ENCODE measurements at places on chromosomes 13 and 19.

GRCh38 chr19:4455719-4456475 is 1.7 kb downstream of the UBXN6 start:
- DNase-seq: no peak

DNA sequence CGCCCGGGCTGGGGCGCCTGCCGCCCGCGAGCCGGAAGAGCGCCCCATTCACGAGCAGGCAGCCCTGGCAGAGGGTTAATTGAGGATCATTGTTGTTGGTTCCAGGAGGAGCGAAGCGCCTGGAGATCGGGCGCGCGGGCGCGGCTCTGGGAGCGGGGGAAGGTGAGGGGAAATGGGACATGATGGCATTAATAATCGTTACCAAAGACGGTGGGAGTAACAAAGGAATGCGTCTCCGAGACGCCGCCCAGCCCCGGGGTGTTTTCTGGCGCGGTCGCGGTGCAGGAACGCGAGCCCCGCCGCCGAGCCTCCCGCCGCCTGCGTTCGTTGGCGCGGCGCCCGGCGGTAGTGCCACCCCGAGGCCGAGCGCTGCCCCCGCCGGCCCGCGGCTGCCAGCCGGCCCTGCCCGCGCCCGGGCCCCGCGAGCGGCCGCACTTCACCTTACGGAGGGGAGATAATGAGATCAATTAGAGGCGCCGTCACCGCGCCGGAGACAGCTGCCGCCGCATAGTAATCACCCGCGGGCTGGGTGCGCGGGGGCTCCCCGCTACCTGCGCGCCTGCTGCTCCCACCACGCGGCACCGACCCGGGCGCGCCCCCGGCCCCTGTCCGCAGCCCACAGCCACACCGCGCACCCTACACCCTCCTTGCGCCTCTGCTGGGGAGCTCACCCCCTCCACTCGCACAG is 2.8 kb downstream of the ZNF536 start:
- peak; percentile 19 for DNase-seq

- DNase-seq: no peak
Observed at GRCh38 chr13:87536899-87537298, 134.3 kb upstream of the SLITRK5 start.

- no peak for DNase-seq
Observed at GRCh38 chr19:12838182-12838885, at the start of gene MAST1. MAST1 (plus strand) TSS chr19:12838515; CDS start chr19:12838573, 58 bp downstream.

DNA sequence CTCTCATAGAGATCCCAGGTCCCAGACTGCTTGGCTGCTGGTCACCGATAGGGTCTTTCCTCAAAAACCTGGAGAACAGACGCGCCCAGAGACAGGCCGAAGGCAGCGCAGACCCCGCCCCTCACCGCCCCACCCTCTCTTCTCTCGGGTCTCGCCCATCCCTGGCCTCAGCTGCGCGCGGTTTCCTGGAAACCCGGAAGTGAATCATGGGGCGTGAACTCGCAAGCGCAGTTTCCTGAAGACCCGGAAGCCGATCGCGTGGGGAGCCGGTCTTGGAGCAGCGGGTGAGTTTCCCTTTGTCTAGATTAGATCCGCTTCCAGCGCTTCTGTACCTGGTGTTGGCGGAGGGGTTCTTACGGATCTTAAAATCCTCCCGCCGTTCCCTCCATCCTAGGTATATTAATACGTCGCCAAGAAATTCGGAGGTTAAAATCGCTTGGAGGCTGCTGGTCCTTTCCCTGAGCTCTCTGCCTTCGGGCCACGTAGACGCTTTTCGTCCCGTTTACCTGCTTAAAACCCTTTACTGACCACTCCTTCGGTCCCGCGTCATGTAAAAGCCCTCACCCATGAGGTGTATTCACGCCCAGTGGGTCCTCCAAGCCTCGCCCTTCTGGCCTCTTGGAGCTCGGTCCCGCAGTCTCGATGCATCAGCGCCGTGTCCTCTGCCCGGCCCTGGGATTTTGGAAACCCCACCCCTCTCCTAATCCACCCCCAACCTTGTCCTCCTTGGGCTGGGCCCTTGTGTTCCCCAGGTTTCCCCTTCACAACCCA is at the start of gene ZNF578:
TSS of gene ZNF578 (plus strand) at position 230 of the 771 bp plus-strand sequence. CDS start 48,293 bp downstream, outside the sequence.
- DNase-seq: peak; percentile 55

DNA sequence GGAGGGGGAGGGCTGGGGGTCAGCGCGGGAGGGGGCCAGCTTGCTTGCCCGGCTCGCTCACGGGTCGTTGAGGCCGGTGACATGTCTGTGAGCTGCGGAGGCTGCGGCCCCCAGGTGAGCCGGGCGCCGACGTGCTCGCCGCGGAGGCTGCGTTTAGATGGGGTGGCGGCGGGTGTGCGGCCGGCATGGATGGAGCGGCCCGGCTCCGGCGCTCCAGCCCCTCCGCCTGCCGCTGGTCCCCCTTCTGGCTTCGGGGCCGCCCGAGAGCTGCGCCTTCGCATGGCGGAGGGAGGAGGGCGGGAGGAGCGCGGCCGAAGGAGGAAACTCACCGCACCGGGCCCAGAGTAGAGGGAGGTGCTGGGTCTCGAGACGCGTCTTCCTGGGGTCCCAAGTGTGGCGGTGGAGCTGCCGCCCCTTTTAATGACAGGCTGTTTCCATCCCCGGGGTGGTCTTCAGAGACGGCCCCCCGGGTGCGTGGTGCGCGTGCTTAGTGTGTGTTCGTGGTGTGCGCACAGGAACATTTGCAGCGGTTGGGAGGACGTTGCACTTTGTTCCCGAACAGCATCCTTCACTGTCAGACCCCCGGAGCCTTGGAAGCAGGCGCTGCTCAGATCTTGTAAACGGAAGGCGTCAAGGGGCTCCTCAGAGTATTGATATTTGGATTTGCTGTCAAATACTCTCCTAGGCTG is at the start of gene AKAP11:
TSS of gene AKAP11 (plus strand) at position 38 of the 689 bp plus-strand sequence. CDS start 14,197 bp downstream, outside the sequence.
- DNase-seq: peak; percentile 38

GRCh38 chr13:36414461-36414860 is 17.8 kb upstream of the CCNA1 start:
- no peak for DNase-seq

GRCh38 chr13:21608961-21609360 is 5.0 kb upstream of the MICU2 start:
- DNase-seq: no peak

GRCh38 chr19:5186293-5187050 is 154.1 kb downstream of the PTPRS start:
- DNase-seq: no peak

DNA sequence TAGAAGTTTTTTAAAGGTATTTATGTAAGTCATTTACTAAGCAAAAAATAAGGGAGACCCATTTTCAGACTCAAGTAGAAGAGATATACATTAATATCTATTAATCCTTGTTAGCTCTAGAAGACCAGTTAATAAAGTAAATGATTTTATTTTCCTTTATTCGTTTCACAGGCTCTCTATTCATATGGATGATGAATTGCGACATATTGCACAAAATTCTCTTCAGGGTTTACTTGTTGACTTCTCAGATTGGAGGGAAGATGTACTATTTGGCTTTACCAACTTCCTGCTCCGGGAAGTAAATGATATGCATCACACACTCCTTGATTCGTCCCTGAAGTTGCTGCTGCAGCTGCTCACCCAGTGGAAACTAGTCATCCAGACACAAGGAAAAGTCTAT is 139.3 kb downstream of the FRY start:
- DNase-seq: no peak

DNA sequence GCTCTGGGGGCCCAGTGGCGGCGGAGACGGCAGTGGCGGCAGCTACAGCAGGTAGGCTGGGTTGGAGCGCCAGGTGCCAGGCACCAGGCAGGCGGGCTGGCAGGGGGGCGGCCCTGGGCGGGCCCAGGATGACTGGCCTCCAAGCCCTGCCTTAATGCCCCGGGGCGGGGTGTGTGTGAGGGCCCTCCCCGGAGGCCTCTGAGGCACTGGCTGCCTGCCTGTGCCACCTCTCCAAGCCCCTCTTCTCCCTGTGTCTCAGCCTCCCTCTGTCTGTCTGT is at the start of gene KLK11:
TSS of gene KLK11 (minus strand) at position 63 of the 278 bp plus-strand sequence. CDS start 985 bp downstream, outside the sequence.
- DNase-seq: no peak

- DNase-seq: no peak
Observed at GRCh38 chr19:47475465-47475864, 3.8 kb upstream of the SLC8A2 start.

DNA sequence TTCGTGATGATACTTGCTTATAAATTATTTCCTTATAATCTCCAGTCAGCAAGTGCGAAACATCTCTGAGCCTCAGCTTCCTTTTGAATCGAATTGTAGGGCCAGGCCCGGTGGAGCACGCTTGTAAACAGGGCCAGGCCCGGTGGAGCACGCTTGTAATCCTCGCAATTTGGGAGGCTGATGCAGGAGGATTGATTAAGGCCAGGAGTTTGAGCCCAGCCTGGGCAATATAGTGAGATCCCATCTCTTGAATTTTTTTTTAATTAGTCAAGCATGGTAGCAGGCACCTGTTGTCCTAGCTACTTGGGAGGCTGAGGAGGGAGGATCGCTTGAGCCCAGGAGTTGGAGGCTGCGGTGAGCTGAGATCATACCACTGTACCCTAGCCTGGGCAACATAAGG is 116.2 kb upstream of the MCF2L start:
- DNase-seq: no peak

GRCh38 chr13:47250146-47250545 is 353.3 kb upstream of the HTR2A start:
- DNase-seq: no peak

GRCh38 chr19:35939307-35940077 is 3.3 kb downstream of the LRFN3 start:
- DNase-seq: no peak

GRCh38 chr19:55257461-55258420 is 1.1 kb downstream of the PPP6R1 start:
- no peak for DNase-seq

GRCh38 chr13:38819053-38819452 is 132.2 kb downstream of the FREM2 start:
- peak; percentile 18 for DNase-seq

- no peak for DNase-seq
Observed at GRCh38 chr13:72782717-72783116, 784 bp downstream of the PIBF1 start.

GRCh38 chr19:40240332-40240731 is 13.8 kb upstream of the CCNP start:
- no peak for DNase-seq

DNA sequence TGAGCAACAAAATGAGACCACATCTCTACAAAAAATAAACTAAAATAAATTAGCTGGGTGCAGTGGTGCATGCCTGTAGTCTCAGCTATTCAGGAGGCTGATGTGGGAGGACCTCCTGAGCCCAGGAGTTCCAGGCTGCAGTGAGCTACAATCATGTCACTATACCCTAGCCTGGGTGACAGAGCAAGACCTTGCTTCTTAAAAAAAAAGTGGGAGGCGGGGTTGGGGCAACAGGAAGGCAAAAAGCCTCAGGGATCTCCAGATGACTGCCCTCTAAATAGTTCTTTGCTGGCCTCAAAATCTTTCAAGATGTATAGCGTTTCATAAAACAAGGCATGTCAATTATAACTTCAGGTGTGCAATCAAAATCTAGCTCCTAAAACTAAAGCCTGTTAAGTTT is 18.5 kb downstream of the CEACAM8 start:
- no peak for DNase-seq

GRCh38 chr13:113771709-113772331 is 12.8 kb downstream of the TMEM255B start:
- no peak for DNase-seq

DNA sequence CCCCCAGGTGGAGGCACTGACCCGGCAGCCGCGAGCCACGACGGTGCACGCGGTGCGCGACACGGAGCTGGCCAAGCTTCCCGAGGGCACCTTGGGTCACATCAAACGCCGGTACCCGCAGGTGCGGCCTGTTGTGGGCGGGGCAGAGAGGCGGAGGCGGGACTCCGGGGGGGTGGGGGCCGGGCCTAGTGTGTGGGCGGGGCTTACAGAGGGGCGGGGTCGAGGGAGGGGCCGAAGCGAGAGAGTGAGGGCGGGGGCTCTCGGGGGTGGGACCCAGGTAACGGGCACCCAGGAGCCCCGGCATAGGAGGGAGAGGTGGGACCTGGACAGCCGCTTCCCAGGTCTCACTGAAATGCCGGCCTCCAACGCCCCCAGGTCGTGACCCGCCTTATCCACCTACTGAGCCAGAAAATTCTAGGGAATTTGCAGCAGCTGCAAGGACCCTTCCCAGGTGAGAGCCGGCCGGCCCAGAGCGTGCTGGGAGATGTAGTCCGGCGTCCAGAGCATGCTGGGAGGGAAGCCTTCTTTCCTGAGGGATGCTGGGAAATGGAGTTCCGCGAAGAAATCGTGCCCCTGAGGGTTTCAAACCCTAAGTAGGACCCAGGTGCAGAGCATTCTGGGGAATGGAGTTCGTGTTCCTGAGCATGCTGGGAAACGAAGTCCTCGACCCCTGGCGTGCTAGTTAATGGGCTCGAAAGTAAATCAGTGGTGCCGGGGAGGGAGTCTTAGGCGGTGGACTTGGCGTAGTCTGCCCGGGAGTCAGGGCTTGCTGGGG is 15.7 kb downstream of the PNPLA6 start:
- peak; percentile 15 for DNase-seq

DNA sequence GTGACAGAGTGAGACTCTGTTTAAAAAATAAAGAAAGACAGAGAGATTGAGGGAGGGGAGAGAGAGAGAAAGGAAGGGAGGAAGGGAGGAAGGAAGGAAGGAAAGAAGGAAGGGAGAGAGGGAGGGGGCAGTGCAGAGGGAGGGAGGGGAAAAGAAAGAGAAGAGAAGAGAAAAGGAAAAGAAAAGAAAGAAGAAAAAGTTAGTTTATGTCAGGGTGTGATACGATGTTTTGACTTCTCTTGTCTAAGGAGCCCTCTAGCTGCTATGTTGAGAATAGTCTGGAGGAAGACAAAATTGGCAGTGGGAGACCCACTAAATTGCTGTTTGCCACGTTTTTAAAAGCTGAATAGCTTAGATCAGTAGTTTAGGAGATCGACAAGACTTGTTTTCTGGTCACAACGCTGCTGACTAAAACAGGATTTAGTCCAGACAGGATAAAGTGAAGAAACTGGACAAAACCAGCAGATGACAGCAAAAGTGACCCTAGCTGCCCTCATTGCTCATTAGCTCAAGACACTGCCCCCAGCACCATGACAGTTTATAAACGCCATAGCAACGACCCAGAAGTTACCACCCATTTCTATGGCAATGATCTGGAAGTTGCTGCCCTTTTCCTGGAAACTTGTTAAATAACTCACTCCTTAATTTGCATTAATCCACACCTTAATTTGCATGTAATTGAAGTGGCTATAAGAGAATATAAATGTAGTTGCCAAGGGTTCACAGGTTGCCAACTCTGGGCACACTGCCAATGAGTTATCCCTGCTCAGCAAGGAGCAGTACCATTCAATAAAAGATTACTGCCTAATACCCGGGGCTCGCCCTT is 11.1 kb downstream of the TEX101 start:
- DNase-seq: no peak

GRCh38 chr19:28642787-28643683 is 569.9 kb downstream of the UQCRFS1 start:
- DNase-seq: no peak

DNA sequence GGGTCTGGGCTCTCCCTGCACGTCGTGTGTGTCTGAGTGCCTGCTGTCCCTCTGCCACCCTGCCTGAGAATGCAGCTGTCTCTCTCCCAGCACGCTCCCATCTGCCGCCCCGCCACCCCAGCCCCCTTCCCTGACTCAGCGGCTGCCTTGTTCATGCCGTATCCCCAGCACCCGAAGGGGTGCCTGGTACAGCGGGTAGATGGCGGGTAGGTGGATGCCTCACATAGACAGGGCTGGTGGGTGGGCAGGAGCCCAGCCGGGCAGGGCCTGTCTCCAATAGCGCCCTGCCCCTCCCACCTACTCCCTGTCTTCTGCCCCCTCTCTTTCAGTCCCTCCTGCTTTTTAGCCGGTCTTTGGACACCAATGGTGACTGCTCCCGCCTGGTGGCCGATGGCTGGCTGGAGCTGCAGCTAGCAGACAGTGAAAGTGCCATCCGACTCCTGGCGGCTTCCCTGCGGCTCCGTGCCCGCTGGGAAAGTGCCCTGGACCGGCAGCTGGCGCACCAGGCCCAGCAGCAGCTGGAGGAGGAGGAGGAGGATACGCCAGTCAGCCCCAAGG is 30.3 kb downstream of the DHX34 start:
- DNase-seq: no peak

Measured in C1 segment of cervical spinal cord (tissue), 14 donors.